ENCODE measurements at places on chromosomes 1 and 21.

GRCh38 chr1:114585231-114585630 lies 3.8 kb upstream of the BCAS2 start:
- no peak for DNase-seq

DNA sequence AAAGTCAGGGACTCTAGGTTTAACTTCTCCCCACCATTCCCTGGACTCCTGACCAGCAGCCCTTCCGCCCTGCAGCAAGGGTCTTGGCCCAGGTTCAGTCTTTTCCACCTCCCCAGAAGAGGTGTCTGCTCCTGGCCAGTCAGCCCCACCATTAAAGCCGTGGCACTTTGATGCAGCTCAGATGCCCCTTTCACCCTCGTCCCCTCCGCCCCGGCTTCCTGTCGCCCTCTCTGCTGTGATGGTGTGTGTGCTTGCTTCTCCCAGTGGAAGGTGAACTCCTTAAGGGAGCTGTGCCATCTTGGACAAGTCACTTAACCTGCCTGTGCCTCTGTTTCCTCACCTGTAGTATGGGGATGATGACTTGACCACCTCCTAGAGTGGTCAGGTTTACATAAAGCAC lies 17.8 kb upstream of the TTC4 start:
- DNase-seq, result no peak

GRCh38 chr1:7172804-7173203 lies 387.6 kb downstream of the CAMTA1 start:
- DNase-seq, result no peak

DNA sequence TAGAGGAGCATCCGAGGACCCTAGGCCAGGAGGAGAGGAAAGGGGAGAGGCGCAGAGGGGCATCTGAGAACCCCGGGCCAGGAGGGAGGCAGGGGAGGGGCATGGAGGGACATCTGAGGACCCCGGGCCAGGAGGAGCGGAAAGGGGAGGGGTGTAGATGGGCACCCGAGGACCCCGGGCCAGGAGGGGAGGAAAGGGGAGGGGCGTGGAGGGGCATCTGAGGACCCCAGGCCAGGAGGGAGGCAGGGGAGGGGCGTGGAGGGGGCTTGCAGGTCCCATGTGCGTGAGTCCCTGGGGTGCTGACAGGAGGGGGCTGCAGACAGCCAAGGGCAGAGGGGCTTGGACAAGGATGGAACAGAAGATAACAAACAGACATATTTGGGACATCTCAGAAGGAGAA lies 190.0 kb upstream of the ARHGEF16 start:
- no peak for DNase-seq

DNA sequence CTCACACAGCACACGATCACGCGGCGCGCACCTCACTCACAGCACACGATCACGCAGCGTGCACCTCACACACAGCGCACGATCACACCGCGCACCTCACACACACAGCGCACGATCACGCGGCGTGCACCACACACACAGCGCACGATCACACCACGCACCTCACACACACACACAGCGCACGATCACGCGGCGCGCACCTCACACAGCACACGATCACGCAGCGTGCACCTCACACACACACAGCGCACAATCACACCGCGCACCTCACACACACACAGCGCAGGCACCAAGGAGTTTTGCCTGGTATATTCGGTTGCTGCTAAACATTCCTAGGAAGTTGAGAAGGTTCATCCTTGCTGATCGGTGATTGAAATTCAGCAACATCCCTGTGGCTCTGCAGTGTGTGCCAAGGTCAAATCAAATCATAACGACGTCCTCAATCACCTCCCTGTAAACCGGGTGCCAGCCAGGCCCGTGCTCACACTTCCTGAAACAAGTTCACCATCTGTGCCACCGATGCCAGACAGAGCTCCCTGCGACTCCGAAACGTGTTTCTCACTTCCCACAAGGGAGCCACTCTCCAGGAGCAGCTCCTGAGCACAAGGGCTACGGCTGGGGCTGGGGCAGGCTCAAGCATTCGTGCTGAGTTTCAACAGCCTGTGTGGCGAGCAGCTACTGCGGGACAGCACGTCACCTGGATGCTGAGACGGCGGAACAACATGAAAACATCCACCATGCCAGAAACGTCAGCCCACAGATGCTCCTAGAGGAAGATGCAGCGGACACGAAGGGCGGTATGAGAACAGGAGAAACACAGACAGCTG lies 30.2 kb downstream of the WDR4 start:
- no peak for DNase-seq

- DNase-seq, result peak; percentile 59
These were observed 18.3 kb upstream of the ARID1A start for GRCh38 chr1:26677306-26678115.

DNA sequence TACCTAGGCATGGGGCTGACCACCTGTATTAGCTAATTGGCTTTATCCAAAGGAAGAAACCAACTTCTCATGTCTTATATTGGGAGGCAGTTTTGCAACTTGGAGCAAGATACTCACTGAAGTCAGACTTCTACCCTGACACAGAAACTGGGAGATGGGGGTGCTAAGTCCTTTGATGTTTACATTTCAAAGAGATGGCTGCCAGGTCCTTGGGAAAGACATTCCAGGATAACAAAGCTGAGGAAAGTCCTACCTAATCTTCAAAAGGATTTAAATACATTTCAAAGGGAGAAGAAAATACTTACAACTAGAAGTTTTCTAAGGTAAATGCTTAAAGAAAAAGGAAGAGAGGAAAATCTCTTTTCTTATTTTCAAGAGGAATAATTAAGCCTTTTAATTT lies 62.1 kb downstream of the FH start:
- no peak for DNase-seq

DNA sequence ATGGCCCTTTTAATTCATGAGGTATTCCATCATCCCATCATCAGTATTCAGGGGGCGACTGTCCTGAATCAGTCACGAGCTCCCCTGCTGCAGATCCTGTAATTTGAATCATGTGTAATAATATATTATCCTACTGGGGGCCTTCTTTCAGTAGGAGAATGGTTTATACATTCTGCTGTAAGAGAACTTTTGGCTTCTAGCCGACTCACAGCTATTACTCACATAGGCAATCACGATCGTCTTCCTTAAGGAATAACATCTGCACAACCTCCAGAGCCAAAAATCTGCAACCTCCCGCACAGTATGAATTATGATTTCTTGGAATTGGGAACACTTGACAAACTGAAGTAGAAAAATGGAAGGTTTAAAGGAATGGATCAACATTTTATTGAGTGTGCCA lies 343.0 kb downstream of the USP25 start:
- no peak for DNase-seq

GRCh38 chr1:45929257-45929687 lies 125.9 kb downstream of the MAST2 start:
- no peak for DNase-seq

GRCh38 chr1:230693221-230693620 lies 20.7 kb downstream of the AGT start:
- DNase-seq, result no peak

Data from CD8-positive, alpha-beta memory T cell (primary cell).